Neuronal stem cell (in vitro differentiated cells): ENCODE measurements at places on chromosomes 2 and 18.

DNA sequence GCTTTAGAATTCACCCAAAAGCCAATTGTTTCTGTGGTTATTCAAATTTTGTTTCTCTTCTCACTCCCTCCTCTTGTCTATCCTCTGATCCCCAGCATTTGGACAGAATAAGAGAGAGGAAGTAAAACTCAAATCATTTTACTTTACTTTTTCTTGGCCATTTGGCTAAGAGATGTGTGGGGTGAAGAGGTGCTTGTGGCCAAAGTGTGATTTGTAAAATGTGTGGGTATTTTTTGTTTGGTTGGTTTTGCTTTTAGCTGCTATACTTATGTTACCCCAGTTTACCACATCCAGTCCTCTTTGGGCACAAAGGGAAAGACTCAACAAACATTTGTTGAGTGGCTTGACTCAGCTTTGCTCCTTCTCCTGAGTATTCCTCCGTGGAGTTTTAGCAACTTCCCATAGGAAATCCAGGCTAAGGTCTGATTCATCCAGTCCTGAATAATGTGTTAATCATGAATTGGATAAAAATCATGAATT lies 109.1 kb upstream of the CYP1B1 start:
- DNase-seq = no peak

DNA sequence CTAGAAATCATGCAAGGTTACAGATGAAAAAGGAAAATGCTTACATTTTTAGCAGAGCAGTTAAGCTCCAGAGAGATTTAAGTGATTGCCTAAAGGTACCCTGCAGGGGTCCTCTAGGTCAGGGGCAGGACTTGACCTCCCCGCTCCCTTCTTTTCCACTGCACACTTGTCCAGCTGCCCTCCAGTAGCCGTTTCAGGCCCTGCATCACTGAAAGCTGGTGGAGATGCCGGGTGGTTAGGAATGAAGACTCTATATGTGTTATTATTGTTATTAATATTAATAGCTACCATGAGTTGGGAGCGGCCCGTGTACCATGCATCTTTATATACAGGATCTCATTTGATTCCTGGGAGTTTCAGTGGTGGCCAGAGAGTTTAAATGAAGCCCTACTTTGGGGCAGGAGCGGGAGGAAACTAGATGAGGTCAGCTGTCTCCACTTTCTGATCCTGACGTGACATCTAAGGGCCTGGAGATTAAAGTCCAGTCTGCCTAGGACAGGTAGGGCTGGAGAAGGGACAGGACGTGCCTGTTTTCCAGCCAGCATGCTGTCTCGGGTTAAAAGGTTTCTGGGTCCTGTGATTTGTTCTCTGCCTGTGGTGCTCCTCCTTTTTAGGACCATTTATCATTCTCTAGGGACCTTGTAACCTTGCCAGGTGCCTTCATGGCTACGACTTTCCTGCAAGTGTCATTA lies 2.1 kb downstream of the TMEM37 start:
- DNase-seq = no peak

- no peak for DNase-seq
Measured at GRCh38 chr2:240248721-240249422, 108.4 kb upstream of the OTOS start.

- no peak for DNase-seq
Measured at GRCh38 chr2:140593132-140593531, 1537.7 kb downstream of the LRP1B start.

GRCh38 chr2:13260402-13260801 lies 543.7 kb downstream of the TRIB2 start:
- DNase-seq = peak; percentile 21

DNA sequence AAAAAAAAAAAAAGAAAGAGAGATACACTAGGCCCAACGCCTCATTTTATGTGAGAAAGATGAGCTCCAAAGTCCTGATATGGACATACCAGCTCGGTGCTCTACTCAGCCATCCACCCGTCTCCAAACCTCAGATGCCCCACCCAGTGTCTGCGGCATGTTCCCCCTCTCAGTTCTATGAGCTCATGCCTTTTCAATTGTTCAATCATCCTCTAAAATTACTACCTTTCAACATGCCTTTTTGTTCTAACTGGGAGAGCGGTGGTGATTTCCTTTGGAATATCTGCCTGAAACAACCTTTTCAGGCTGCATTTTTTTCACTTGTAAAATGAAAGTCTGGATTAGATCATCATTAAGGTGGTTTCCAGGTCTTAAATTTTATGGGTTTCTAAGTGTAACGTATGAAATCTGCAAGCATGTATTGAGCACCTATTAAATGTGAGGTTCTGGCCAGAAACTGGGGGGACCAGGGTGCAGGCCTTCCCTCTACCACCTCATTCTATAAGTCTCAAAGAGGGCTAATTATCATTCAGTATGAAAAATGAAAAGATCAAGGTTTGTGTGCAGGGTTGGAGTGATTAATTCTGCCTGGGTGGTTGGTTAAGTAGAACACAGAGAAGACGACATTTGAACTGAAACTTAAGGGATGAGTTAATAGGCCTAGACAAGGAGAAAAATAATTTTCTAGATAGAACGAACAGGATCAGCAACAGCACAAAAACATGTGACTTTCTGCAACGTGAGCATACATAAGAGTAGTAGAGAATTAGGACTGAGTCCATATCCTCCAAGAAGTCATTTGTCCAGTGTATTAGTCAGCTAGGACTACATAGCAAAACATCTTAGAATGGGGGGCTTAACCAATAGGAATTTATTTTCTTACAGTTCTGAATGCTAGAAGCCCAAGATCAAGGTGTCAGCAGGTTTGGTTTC lies 87.4 kb upstream of the GLS start:
- no peak for DNase-seq

- DNase-seq = no peak
Measured at GRCh38 chr2:624551-625347, 52.5 kb downstream of the TMEM18 start.

DNA sequence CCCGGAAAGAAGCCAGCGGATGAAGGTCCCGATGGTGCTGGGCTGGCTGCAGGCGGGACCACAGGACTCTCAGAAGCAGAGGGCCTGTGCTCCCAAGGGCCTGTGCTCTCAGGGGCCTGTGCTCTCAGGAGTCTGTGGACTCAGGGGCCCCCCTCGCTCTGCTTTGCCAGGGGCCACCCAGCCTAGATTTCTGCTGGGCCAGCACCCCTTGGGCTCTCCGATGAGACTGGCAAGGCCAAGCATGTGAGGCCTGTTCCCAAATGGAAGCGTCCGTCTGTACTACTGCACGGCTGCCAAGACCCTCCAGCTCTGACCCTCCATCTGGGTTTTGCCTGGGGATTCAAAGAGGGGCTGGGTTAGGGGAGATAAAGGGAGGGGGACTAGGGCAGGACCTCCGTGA lies 54.6 kb downstream of the SH3BP4 start:
- DNase-seq = no peak

- no peak for DNase-seq
Measured at GRCh38 chr2:147589127-147589526, 255.7 kb upstream of the ACVR2A start.

GRCh38 chr2:128970332-128971116 lies 651.9 kb upstream of the HS6ST1 start:
- DNase-seq = no peak

- no peak for DNase-seq
Measured at GRCh38 chr2:179850188-179850587, 11.2 kb downstream of the ZNF385B start.

GRCh38 chr2:71557321-71557720 lies 104.0 kb downstream of the DYSF start:
- DNase-seq = no peak

DNA sequence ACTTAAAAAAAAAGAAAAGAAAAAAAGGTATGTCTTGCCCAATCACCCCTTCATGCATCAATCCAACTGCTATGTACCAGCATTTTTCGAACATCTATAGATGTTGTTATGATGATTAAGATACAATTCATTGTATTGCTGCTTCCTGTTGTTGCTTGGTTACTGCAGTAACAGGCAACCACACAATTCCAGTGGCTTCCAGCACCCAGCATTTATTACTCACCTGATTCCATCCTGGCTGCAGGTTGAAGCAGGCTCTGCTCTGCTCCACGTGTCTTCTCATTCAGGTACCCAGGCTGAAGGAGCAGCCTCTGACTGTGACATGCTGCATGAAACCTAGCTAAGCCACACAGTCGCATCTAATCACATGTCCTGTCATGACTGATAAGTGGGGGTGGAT lies 196.9 kb downstream of the INO80D start:
- no peak for DNase-seq

GRCh38 chr2:221097568-221097915 lies 474.6 kb downstream of the EPHA4 start:
- DNase-seq = no peak

GRCh38 chr18:58862851-58863538 lies 1.7 kb upstream of the ZNF532 start:
- DNase-seq = no peak

DNA sequence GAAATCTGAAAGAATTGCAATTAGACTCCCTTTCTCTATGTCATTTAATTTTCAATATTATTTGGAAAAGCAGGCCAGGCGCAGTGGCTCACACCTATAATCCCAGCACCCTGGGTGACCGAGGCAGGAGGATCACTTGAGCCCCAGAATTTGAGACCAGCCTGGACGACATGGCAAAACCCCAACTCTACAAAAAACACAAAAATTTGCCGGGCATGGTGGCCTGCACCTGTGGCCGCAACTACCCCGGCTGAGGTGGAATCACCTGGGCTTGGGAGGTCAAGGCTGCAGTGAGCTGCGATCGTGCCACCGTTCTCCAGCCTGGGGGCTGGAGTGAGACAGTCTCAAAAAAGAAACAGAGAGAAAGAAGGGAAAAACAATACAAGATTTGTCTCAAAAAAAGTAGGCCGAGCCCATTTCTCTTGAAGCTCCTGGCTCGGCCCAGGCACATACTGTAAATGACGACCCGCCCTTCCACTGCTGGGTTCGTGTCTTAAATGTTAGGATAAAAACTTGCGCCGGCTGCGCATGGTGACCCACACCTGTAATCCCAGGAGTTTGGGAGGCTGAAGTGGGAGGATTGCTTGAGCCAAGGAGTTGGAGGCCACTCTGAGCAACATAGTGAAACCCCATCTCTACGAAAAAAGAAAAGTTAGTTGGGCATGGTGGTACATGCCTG lies 31.1 kb upstream of the GPC1 start:
- DNase-seq = no peak

GRCh38 chr18:70078106-70078505 lies 127.4 kb downstream of the RTTN start:
- DNase-seq = no peak

- DNase-seq = no peak
Measured at GRCh38 chr2:160144280-160144990, 55.6 kb downstream of the ITGB6 start.

- DNase-seq = no peak
Measured at GRCh38 chr18:41875094-41875780, 79.8 kb upstream of the PIK3C3 start.
